ENCODE measurements at places on chromosomes 2 and 18.

DNA sequence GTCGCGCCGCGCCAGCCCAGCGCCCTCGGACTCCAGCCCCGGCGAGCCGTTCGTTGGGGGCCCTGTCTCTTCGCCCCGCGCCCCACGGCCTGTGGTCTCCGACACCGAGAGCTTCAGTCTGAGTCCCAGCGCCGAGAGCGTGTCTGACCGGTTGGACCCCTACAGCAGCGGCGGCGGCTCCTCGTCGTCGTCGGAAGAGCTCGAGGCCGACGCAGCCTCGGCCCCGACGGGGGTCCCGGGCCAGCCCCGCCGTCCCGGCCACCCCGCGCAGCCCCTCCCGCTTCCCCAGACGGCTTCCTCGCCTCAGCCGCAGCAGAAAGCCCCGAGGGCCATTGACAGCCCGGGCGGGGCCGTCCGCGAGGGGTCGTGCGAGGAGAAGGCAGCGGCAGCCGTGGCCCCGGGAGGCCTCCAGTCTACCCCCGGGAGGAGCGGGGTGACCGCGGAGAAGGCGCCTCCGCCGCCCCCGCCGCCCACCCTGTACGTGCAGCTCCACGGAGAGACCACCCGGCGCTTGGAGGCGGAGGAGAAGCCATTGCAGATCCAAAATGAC lies 1.4 kb downstream of the PHLPP1 start:
- no peak for DNase-seq

GRCh38 chr18:76468345-76469304 lies 26.4 kb downstream of the ZNF516 start:
- DNase-seq: no peak

- DNase-seq: no peak
These were observed 290.2 kb downstream of the METTL4 start for GRCh38 chr18:2281086-2281485.

DNA sequence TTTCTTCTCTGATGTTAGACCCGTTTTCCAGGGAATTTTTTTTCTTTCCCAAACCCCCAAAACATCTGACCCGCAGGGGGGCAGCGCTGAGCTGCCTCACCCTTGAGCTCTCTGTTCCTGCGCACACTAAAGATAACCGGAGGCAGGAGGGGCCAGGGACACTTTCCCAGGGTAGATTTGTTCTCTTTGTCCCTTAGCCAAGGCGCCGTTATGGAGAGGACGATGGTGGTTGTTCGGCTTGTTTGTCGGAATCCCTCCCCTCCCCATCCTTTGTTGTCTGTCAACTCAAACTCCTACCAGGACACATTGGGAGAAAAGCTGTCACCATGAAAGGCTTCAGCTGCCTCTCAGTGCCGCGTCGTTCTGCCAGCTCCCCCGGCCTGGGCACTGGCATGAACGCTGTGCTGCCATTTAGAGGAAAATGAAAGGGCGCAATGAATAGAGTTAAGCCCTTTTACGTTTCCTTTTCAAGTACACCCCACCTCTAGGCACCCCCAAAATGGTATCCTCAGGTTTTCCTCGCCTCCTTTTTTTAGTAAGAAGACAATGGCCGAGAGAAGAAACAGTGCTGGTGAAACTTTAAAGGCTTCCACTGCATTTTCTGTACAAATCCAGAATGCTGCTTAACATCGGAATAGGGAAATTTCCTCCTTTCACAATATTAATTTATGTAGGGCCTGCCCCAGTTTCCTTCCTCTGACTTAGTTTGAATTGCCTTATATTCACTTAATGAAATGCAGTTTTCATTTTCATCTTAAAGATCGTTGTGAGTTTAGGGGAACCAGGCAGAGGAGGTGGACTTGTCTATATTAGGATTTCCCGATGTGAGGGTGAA lies 62.1 kb downstream of the RND3 start:
- no peak for DNase-seq

- peak; percentile 27 for DNase-seq
These were observed 923 bp downstream of the FIGLA start for GRCh38 chr2:70789304-70790135.

- DNase-seq: no peak
These were observed 773 bp downstream of the MBP start for GRCh38 chr18:77131652-77132368.

DNA sequence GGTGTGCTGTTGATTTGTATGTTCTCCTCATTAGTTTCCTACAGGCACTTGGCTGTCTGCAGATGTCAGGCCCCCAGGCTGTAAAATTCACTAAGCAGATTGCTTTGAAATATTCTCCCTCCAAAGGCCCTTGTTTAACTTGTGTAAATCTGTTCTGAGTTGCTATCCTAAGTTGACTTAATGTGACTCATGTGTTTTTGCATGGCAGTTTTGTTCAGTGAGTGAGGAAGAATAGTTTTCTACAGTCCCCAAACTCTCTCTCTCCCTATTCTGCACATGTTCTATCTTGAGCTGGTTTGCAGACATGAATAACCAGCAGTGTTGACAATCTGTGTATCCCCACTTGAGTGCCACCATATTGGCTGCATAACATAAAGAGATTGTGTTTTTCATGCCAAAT lies 1005.4 kb upstream of the DDX18 start:
- no peak for DNase-seq

Data from activated T-helper 1 cell treated with anti-CD3 and anti-CD28 coated beads, Interleukin-2, amount 50 U/mL, for 16 hours (primary cell).